ENCODE measurements at places on chromosomes 4 and X.

DNA sequence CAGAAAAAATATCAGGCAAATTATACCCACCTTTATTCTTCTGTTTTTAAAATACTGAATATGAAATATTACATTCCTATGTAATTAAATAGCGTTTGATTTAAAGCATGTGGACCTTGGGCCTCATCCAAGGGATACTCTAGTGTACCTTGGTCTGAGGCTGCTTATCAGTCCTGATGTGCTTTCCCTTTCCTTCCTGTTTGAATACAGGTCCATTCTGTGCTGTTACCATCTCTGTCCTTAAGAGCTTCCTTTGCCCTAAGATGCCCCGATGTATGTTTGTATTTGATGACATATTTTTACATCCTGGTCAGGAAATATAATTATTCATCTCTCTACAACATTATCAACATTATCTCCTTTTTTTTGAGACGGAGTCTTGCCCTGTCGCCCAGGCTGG, 24.1 kb downstream of the FAT4 start:
- DNase-seq, result no peak
- H3K4me1 ChIP-seq, result peaks cover 5% of the 10 kb centered on the region
- H3K27me3 ChIP-seq, result no peaks in the 10 kb centered on the region
- H3K36me3 ChIP-seq, result no peaks in the 10 kb centered on the region
- no peak overlapping the region for H3K4me3 ChIP-seq
- H3K27ac ChIP-seq, result no peak overlapping the region

DNA sequence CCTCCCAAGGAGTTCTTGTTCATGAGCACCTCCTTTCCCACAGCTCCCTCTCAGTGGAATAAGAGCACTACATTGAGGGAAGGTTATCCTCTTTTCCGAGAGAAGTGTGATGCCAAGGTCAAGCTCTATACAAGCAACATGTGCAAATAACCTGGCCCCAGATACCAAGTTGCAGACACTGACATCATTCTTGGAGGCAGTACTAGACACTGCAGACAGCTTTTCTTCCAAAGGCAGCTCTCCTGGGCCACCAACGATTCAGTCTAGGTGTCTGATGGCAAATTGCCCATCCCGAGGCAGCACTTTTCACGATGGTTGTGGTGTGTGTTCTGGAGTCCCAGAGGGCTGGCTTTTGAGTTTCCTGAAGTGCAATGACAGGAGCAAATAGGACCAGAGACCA, 384.9 kb downstream of the TLL1 start:
- H3K4me1 ChIP-seq, result no peaks in the 10 kb centered on the region
- no peak overlapping the region for H3K27ac ChIP-seq
- no peak for DNase-seq
- H3K27me3 ChIP-seq, result no peaks in the 10 kb centered on the region
- no peak overlapping the region for H3K4me3 ChIP-seq

- no peak overlapping the region for H3K4me3 ChIP-seq
- no peaks in the 10 kb centered on the region for H3K27me3 ChIP-seq
- no peaks in the 10 kb centered on the region for H3K36me3 ChIP-seq
- no peak for DNase-seq
- no peak overlapping the region for H3K27ac ChIP-seq
- no peaks in the 10 kb centered on the region for H3K4me1 ChIP-seq
Observed at GRCh38 chrX:23317799-23318724, 16.6 kb upstream of the PTCHD1 start.

DNA sequence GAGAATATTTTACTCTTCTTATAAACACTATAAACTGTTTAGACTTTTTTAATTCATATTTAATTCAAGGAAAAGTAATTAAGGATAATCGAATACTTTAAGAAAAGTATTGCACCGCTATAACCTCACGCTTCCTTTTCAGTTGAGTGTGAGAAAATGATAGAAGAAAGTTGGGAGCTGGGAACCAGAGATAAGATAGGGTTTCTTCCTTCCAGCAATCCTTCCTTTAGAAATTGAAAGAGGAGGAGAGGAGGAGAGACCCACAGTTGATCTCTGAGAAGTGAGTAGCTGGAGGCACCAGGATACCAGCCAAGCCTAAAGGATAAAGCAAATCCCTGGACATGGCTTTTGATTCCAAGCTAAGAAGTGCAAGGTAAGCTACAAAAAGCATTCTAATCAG, 242.3 kb upstream of the NOCT start:
- H3K4me3 ChIP-seq, result no peak overlapping the region
- no peak overlapping the region for H3K27ac ChIP-seq
- no peaks in the 10 kb centered on the region for H3K4me1 ChIP-seq
- H3K27me3 ChIP-seq, result no peaks in the 10 kb centered on the region
- no peaks in the 10 kb centered on the region for H3K36me3 ChIP-seq
